ENCODE measurements at places on chromosomes 7 and 10.

DNA sequence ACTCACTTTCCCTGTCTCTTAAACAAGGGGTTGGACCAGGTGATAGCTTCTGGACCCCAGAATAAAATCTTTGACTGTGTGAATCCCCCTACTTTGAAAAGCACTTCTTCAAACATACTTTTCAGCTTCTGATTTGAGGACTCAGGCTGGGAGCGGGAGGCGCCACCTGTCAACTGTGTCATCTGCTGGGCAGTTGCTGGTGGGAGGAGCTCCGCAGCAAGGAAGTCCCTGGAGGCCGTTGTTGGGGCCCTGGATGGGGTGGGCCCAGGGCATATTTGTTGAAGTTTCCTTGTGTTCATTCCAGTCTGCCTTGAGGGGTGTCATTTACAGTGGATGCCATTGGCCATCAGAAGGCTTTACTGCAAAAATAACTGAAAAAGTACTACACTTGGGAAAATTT is 197.7 kb downstream of the CCDC3 start:
- DNase-seq, result no peak

GRCh38 chr10:118213436-118213835 is 128.7 kb downstream of the FAM204A start:
- no peak for DNase-seq

GRCh38 chr10:113953505-113954272 is 90.0 kb upstream of the ADRB1 start:
- no peak for DNase-seq

DNA sequence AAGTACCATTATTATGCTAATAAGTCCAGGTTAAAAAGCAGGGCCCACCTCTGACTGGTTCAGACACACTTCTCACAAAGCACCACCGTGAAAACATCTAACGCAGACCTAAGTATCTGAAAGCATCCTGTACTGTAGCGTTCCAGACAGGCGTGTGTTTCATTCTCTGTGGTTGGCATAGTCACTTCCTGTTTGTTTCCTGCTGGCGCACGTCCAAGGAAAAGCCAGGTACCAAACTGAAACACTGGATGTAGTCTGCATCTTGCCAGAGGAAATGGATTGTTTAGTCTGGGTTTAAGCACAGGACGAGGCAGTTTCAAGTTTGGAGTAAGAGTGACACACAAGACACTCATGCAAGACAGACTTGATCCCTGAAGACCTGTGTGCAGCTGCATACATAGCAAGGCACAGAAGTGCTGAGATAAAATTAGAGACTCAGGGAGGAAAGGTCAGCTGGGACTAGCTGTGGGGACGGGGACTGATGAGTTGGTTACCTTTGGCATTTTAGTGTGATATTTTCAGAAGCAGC is 23.3 kb downstream of the BPGM start:
- peak; percentile 78 for DNase-seq

DNA sequence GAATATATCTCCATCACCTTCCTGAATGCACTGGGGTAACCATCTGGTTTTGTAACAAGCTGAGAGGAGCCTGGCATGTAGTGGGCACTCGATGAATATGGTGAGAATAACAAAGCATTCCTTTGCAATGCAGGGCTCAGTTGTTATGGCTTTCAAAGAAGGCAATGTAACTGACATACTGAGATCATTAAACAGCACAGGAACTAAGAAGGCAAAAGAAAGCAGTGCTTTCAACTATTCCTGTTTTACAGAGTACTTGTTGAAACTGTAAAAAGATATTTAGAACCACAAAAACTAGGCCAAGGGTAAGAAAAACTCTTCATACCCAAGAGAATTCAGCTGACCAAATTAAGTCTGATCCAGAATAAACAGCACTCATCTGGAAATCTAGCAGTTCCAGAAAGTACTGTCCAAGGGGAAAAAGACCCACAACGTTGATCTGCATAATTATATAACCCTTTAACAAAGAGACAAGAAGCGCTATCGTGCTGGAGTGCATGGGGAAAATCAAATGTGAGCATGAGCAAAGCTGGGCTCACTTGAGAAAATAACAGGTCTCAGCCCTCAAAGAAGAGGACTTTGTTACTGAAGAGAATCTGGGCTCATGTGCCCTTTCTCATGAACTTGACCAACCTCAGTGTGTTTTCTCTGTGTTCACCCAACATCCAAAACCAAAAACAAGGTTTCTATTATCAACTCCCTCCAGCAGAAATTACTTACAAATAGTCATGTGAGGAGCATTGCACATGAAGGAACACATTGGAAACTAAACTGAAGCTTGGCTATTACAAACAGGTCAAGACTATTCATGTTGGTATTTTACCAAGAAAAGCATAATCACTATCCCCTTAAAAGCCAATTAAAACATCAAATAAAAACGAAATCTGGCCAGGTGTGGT is 116.2 kb downstream of the AVL9 start:
- no peak for DNase-seq

- DNase-seq, result no peak
These were observed 48.6 kb downstream of the FAM20C start for GRCh38 chr7:240887-241421.

- DNase-seq, result no peak
These were observed 5.6 kb upstream of the NUP205 start for GRCh38 chr7:135552148-135552547.

- no peak for DNase-seq
These were observed 164.8 kb downstream of the C7orf25 start for GRCh38 chr7:42747044-42747443.

GRCh38 chr7:46871516-46871915 is 710.4 kb downstream of the TNS3 start:
- no peak for DNase-seq

- no peak for DNase-seq
These were observed 7.5 kb upstream of the KLF14 start for GRCh38 chr7:130741331-130741995.

DNA sequence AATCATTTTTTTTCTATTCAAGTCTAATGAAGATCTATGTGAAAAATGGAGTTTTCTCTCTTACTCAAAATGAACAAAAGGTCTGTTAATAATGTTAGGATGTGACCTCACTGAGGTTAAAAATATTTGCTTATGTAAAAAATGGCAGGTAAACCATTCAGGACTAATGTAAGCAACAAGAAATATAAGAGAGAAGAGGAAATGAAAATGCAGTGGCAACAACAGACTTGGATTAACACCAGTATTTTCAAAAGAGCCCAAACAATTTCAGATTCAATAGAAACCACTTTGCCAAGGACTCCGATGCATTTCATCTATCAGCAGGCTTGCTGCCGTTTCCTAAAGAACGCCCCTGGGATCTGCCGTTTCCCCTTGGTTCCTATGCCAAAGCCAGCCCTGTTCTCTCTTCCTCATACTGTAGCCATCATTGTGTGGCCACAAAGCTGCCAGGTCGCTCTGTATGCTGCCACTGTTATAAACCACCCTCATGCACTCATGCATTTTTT is 66.4 kb downstream of the MTURN start:
- no peak for DNase-seq

Measured in NCI-H2227 treated with DMSO at 0.1 percent for 48 hours (cell line).